ENCODE measurements at places on chromosomes 7 and 10.

DNA sequence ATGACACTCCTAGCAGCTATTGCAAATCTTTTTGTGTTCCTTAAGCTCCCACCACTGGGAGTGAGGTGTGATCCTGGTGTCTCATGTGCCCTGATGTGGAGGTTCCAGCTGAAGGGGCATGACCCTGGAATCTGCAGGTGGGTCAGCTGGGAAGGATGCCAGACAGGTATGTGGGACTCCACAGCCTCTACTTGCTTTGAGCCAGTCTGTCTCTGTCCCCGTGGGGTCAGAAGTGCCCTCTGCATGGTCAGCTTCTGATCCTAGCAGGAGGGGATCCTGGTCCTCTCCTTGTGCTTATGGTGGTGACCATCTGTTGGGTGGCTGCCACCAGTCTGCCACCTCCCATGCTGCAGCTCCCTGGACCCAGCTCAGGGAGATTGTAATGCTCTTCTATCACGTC lies 51.1 kb upstream of the COMTD1 start:
- DNase-seq: no peak

GRCh38 chr7:110448918-110449317 lies 642.0 kb upstream of the LRRN3 start:
- DNase-seq: no peak

- no peak for DNase-seq
These were observed 273.5 kb downstream of the FGFR2 start for GRCh38 chr10:121324678-121325213.

DNA sequence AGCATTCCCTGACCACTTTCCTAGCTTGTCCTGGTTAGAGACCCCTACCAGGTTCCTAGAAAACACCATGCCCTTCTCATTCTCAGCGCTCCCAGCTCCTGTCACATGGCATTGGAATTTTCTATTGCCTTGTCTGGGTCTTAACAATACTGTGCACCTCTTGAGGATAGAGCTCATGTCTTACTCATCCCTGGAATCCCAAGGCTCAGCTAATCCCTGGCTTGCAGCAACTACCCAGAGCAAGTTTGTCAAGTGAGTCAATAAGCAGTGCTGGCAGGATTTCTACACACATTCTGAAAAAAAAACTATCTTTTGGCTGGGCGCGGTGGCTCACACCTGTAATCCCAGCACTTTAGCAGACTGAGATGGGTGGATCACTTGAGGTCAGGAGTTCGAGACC lies 11.7 kb upstream of the PRDX3 start:
- DNase-seq: no peak

Measured in sciatic nerve (tissue), 2 donors.